ENCODE measurements at places on chromosomes 7 and 10.

- no peak for DNase-seq
Measured at GRCh38 chr7:115241151-115241550, 319.3 kb downstream of the MDFIC start.

- DNase-seq = no peak
Measured at GRCh38 chr10:126565441-126565840, 105.1 kb downstream of the C10orf90 start.

GRCh38 chr7:104677587-104677986 lies 336.4 kb upstream of the KMT2E start:
- DNase-seq = no peak

DNA sequence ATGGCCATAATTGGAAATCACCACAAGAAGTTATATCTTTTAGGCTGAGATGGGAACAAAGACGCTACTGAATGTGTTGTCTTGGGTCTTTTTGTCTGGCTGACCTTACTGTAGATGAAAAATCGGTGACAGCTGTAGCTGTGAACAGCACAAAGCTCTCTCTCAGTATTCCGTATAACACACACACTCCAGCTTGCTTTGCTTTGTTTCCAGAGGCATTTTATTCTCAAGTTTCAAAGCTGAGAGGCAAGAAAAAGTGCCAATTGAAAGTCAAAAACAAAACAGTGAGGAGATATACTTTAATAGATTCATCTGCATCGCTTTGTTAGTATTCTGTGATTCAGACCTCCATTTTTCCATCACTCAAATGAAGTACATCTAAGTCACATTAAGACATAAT lies 39.6 kb upstream of the CABCOCO1 start:
- DNase-seq = no peak

- no peak for DNase-seq
Measured at GRCh38 chr10:10528563-10528910, 489.1 kb upstream of the CELF2 start.

DNA sequence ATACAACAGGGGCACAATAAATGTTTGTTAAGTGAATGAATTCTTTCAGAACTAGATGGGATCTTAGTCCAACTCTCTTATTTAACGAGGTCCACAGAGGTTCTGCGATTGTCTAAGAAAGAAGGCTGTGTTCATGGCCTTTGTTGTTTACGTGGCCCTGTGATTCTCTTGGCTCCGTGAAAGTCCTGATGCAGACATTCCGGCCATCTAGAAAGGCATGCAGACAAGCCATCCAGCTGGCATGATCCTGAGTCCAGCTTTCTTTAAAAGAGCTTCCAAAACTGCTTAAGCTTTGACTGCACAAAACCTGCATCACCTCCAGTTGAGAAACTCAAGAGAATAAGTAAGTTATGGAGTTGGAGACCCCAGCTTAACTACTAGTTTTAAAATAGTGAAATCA lies 26.0 kb downstream of the EGFR start:
- DNase-seq = no peak

DNA sequence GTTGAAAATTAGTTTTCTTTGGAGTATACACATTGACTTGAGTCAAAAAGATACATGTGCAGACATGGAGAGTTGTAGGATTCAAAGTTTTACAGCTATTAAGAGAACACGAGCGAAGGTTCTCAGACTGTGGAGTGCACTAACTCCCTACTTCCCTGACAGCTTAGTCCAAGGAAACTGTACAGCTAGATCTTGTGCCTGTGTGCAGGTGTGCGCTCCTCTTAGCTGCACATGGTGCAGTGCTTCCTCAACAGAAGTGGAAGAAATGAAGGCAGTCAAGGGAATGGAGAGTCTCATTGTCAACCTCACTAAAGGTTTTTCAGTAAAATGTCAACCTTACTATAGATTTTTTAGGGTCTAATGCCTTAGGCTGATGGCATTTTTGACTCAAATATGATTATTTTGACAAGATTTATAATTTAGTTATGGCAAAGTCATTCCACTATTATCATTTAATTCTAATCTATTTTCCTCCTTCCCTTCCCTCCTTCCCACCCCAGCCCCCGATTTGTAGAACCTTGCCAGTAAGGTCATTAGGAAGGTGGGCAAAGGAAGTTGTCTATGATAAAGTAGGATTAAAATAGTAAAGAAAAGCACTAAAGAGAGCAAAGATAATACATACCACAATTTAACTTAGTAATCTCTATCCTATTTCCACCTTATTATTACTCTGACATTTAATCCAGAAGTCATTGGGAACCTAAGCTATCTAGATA lies 13.6 kb downstream of the PDK4 start:
- no peak for DNase-seq

GRCh38 chr7:71753956-71754664 lies 622.2 kb downstream of the GALNT17 start:
- DNase-seq = no peak

Data from osteocyte (in vitro differentiated cells).